Endothelial cell (in vitro differentiated cells): ENCODE measurements at places on chromosomes 2 and 18.

DNA sequence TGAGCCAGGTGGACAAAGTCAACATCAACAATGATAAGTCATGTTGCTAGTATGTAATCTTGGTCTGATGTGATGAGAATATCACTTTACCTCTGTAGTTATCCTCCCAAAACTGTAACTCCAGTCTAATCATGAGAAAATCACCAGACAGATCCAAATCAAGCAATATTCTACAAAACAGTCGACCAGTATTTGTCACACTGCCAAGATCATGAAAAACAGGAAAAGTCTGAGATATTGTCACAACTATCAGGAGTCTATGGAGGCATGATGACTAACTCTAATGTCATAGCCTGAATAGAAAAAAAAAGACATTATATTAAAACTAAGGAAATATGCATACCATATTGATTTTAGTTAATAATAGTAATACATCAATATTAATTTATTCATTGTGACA, 1883.3 kb upstream of the CELF4 start:
- no peak for DNase-seq

DNA sequence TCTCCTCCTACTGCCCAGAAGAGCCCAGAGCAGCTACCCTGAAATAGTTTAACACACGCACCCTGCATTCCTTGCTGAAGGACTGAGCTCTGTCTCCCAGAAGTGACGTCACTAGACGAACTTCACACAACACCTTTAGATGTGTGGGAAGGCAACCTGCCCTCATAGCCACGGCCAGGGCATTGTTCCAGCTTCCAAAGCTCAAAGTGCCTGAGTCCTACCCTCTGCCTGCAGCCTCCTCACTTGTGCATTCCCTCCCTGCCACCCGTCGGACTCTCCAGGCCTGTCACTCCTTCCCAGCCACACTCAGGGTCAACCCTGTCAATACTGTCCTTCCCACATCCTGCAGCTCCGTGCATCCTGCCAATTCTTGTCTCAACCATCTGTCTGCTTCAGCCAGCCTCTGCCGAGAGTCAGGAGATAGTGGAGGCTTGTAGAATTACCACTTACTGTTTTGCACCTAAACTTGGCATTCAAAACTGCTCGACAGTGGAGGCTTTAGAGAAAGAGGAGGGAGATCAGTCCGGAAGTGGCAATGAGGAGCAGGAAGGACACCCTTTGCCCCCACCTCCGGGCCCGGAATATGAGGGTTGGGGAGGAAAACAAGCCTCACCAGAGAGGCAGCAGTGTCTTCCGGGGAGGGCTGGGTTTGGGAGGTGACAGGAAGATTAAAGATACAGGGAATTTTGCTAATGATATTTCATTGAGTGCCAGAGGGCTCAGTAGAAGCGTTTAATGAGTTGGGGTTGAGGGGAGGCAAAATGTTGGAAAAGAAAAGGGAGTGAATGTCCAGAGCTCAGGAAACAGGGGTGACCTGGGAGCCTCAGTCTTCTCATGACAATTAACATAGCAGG, 72.3 kb upstream of the ATG16L1 start:
- DNase-seq, result no peak

GRCh38 chr2:209619782-209620181, 151.8 kb upstream of the UNC80 start:
- no peak for DNase-seq

DNA sequence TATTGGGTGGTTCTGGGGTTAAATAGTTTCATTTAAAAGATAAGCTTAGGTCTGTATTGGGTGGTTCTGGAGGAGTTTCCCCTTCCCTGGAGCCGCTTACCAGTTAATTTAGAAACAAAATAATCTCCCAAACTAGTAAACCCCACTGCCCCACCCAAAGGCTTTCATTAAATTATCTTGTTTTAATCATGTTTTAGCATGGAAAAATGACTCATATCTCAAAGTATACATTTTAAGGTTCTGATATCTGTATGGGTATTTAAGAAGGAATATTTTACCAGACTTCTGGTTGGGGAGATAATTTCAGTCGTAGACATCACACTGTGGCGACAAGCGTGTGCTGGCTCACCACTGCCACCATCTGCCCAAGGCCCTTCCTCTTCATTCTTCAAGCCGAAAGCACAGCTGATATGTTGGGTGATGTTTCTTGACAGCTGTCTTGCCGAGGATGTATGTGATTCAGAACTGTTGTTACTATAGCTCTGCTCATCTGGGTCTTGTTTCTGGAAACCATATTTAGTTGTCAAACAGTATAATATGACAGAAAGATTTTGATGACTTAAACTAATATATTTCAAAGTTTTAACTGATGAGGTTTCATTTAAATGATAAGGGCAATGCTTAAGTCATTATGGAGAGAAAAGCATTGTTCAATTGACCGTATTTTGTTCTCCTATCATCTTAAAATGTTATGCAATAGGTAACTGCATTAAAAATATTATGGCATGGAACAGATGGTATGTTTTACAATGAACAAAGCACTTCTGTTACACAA, 5.1 kb downstream of the FIGLA start:
- DNase-seq, result peak; percentile 40

DNA sequence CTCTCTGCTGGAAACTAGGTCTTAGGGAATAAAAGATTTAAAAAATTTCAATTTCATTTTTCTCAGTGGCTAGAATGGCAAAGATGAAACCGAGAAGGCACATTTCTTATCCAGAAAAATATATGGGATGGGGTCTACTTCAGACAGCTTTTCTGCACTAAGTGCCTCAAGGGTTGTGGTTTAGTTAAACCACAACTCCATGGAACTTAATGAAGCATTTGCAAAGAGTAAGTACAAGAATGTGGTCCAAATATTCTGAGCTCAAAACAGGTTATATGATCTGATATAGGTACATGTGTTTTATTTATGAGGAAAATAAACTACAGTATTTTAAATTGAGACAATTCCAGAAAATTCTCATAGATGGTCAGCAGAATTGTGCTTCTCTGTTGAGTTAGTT, 101.8 kb upstream of the FZD5 start:
- no peak for DNase-seq

- no peak for DNase-seq
These were observed 41.2 kb downstream of the M1AP start for GRCh38 chr2:74606927-74607326.
